Muscle of back (tissue), 13 donors: ENCODE measurements at places on chromosomes 5 and 9. TPM values are rescaled to one million over a fixed set of nuclear protein-coding genes. Genes with fewer than 3 reads are reported as not detected.

Gene POU5F2
- not detected for polyA plus RNA-seq

Gene RIGI
- 8.5 TPM for polyA plus RNA-seq

Gene PCDHB4
- 4.6 TPM for polyA plus RNA-seq

Gene FAM221B
- polyA plus RNA-seq, result 0.08 TPM

Gene EPB41L4B
- polyA plus RNA-seq, result 7.6 TPM

Gene PTBP3
- polyA plus RNA-seq, result 19.8 TPM

Gene SOHLH1
- 0.18 TPM for polyA plus RNA-seq

Gene SLC34A1
- polyA plus RNA-seq, result not detected

Gene TPM2
- 6,997 TPM for polyA plus RNA-seq

Gene GADD45G
- polyA plus RNA-seq, result 14.0 TPM

Gene PCDHGA5
- polyA plus RNA-seq, result 2.2 TPM

Gene ENTPD8
- 0.36 TPM for polyA plus RNA-seq

Gene DDX4
- polyA plus RNA-seq, result 0.34 TPM

Gene OR5C1
- polyA plus RNA-seq, result not detected

Gene CDH10
- 0.41 TPM for polyA plus RNA-seq

Gene RNF208
- polyA plus RNA-seq, result 4.5 TPM

Gene MARVELD2
- polyA plus RNA-seq, result 0.23 TPM

Gene CDHR2
- polyA plus RNA-seq, result 0.27 TPM

Gene SPATA31E1
- not detected for polyA plus RNA-seq

Gene KCNIP1
- 5.1 TPM for polyA plus RNA-seq

Gene GPR151
- polyA plus RNA-seq, result not detected

Gene CAMK4
- 5.7 TPM for polyA plus RNA-seq

Gene PCDHA7
- polyA plus RNA-seq, result 0.05 TPM

Gene SLF1
- polyA plus RNA-seq, result 14.9 TPM

Gene SLC30A5
- polyA plus RNA-seq, result 55.8 TPM

Gene CNOT6
- 21.8 TPM for polyA plus RNA-seq

Gene ATP10B
- 1.3 TPM for polyA plus RNA-seq

Gene PAEP
- 0.36 TPM for polyA plus RNA-seq

Gene WNT8A
- polyA plus RNA-seq, result not detected

Gene NEUROG1
- polyA plus RNA-seq, result not detected

Gene GZMA
- 3.6 TPM for polyA plus RNA-seq

Gene ATP6V0E1
- 105 TPM for polyA plus RNA-seq

Gene OBP2B
- polyA plus RNA-seq, result not detected

Gene CCNJL
- polyA plus RNA-seq, result 4.9 TPM

Gene EIF4EBP3
- polyA plus RNA-seq, result 6.2 TPM

Gene PDE6A
- 0.04 TPM for polyA plus RNA-seq
